Karpas-422 (cell line): ENCODE measurements at places on chromosomes 5 and 9.

DNA sequence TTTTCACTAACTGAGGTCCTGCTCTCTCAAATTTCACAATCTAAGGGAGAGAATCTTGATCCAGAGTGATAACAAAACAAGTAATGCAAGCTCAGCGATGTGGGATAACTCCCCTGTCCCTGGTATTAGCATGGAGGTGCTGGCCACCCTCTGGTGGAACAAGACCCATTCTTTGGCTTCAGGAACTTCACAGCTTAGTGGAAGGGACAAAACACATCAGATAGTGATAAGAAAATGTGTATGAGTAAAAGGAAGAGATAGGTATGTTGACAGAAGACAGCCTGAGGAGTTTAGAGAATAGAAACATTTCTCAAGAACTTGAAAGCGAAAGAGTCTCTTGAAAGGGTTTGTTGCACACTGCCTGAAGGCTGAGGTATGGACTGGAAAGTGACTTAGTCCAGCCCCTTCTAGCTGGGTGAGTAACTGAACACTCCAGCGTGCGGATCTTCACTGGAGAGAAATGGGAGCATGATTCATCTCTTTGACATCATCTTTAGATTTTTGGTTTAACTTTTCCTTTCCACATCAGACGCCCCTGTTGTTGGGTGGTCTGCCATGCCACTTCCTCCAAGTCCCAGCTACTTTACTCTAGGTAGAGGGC lies 25.4 kb upstream of the ZSWIM6 start:
- no peak for DNase-seq

- no peak for DNase-seq
Observed at GRCh38 chr5:164002214-164002613, 496.8 kb downstream of the MAT2B start.

- DNase-seq: no peak
Observed at GRCh38 chr9:69674716-69675438, 2.7 kb upstream of the APBA1 start.

DNA sequence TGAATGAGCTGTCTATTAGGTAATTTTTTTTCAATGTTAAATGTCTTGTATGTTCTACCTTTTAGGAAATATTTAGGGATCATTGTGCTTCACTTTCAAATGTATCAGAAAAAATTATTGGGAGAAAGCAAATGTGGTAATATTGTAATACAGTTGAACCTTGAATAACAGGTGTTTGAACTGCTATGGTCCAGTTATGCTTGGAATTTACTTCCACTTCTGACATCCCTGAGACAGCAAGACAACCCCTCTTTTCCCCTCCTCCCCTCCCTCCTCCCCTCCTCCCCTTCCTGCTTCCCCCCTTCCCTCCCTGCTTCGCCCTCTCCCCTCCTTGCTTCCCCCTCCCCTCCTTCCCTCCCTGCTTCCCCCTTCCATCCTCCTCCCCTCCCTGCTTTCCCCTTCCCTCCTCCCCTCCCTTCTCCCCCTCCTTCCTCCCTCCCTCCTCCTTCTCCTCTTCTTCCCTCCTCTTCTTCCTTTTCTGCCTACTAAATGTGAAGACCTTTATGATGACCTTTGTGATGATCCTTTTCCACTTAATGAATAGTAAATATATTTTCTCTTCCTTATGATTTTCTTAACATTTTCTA lies 146.6 kb downstream of the FGF1 start:
- DNase-seq: no peak
